Stimulated activated CD8-positive, alpha-beta memory T cell treated with anti-CD3 and anti-CD28 coated beads, Interleukin-7, amount 100 ng/mL, for 1 hour (primary cell): ENCODE measurements at places on chromosomes 2 and 18.

DNA sequence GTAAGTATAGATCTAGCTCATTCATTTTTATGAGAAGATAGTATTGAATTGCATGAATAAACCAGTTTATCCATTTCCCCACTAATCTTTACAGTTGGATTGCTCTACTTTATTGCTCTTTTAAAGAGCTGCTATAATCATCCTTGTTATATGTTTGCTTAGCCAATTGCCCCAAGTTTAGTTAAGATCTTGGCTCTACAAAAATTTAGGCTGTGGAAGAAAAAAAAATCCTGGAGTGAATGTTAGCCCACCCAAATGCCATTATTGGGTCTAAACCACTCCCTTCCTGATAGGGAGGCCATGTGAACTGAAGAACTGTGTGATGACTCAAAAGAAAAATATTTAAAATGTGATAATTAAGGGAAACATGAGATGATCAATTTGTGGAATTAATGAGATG, 2.9 kb downstream of the ALS2 start:
- DNase-seq: no peak

GRCh38 chr2:28582595-28582994, 86.7 kb downstream of the PLB1 start:
- DNase-seq: no peak

DNA sequence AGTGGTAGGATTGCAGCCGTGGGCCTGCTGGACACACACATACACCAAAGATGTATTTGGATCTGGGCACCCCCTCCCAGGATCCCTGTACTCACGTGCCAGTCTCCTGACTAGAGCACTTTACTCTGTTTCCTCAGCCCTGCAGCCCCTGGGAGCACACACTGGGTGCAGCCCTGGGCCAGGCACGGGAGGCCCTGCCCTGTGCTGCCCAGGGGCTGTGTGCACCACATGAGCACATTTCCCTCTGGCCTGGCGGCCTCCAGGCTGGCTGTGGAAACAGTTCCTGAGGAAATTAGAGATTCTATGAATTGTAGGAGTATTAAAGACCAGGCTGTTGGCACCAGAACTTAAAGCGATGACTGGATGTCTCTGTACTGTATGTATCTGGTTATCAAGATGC, 45.4 kb downstream of the BCL2L11 start:
- DNase-seq: no peak

DNA sequence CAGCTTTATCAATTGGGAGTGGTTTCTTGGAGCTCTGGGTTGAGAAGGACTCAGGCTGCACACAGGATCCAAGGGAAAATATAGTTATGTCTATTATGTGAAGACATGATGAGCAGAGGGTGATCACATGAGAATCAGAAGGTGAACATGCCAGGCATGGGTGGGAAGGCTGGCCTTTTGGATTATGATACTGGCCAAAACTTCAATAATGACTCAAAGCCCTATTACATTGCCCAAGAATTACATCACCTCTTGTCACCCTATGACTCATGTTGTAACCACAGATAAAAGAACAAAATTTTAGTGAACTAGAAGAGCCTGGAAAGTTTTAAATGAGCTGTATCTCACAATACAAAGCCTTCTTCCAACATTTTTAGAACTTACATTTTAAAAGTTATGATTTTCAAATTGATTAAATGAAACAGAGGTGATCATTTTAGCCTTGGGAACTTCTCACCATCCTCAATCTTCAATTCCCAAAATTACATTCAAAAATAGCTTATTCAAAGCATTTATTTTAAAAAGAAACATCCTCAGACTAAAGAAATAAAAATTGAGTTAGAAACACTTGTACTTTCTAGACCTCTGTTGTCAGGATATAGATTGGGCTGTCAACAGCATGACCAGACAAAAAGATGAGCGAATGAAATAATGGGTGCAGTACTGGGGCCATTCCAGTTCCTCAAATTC, 428.3 kb downstream of the MBD2 start:
- no peak for DNase-seq

GRCh38 chr2:54864727-54865126, 141.3 kb downstream of the EML6 start:
- DNase-seq: no peak

- DNase-seq: no peak
Measured at GRCh38 chr18:54561706-54562267, 29.3 kb upstream of the DYNAP start.

DNA sequence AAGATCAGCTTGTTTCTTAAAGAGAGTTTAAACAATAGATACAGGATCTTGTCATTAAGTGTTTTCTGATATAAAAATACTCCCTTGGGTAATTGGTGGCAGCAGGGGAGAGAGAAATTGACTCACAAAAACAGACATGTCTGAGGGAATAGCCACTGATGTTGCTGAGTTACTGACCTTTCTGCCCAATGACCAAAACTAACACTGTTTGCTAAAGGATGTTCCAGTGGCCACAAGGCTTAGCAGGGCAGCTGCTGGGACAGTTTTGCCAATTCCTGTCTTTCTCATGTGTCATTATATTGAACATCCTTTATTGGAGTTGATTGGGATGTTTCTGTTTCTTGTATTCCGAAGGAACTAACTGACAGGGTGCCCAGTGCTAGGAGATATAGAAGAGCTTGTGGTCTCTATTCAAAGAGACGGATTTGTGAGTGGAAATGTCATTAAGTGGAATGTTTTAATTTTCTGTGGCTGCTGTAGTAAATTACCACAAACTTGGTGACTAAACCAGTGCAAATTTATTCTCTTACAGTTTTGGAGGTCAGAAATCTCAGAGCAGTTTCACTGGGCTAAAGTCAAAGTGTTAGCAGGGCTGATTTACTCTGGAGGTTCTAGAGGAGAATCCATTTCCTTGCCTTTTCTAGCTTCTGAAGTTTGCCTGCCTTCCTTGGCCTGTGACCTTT, 124.8 kb upstream of the RMDN2 start:
- DNase-seq: no peak

DNA sequence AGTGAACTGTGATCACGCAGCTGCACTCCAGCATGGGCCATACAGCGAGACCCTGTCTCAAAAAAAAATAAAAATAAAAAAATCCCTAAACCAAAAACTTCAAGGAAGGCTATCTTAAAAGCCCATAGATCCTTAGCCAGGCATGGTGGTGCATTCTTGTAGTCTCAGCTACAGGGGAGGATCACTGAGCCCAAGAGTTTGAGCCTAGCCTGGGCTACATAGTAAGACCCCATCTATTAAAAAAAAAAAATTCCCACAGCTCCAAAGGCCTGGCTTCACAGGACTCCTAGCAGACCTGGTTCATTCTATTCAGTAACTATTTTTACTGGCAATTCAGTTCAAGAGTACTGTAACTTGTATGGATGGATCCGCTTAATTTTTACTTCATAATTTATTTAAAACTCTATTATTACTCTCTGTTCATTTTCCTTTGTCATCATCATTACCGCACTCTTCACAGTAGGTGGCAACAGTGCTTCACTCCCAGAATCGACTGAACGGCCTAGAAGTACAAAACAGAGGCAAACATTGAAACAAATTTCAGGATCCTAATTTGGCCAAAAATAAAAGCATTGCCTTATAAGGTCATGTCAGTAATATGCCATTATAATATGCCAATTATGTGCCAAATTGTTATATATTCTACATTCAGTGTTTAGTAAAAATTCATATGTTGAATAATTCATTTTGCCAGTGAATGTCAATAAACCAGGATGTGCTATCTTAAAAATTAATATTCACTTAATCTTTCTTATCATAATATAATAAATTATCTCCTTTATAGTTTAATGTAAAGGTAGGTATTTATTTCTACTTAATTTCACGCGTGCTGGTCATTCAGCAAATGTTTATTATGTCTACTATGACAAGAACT, 14.3 kb upstream of the STAM2 start:
- no peak for DNase-seq

DNA sequence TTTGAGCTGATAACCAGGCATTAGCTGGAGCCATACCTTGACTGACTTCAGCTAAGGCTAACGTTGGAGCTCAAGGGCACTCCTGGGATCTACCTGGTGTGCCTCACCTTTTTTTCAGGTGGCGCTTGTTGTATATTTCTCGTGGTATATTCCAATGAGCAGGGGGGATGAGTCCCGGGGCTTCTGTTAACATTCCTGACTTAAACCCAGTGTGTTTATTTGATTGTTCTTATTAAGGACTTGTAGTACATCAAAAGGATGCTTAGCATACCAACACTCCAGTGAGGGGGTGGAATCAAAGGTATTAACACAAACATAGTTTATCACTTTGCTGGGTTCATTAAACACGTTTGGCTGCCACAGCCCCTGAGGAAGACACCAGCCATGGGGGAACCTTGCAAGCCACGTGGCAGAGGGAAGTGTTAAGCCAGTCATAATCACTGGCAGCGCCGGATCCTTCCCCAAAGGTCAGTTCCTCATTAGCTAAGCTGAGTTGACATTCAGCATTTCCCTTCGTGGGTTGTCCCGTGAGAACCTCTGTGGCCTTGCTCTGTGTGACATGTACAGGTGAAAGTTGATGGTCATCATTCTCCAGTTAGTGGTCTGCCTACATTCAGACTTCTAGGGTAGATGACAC, 119.5 kb upstream of the MCFD2 start:
- no peak for DNase-seq

- no peak for DNase-seq
Measured at GRCh38 chr2:113847144-113847543, 42.7 kb upstream of the ACTR3 start.

DNA sequence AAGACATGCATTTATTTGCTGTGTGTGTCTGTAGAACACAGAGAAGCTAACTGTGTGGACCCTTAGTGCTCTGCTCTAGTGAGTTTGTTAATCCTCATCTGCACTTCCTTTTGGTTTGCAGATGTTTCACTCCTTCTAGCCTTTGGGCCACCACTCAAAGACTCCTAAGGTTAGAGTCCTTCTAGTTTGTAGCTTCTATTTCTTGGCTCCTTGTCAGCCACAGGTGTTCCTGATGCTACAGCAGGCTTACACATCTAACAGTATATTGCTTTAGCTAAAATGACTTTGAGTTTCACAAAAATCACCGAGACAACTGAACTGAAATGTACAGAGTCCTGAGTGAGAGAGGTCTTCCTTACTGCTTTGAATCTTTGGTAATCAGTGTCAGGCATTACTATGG, 551.4 kb downstream of the NRXN1 start:
- DNase-seq: no peak

GRCh38 chr2:241902357-241902991, 32.9 kb downstream of the RTP5 start:
- no peak for DNase-seq

GRCh38 chr2:232282508-232283055, 96.0 kb upstream of the ALPP start:
- no peak for DNase-seq

DNA sequence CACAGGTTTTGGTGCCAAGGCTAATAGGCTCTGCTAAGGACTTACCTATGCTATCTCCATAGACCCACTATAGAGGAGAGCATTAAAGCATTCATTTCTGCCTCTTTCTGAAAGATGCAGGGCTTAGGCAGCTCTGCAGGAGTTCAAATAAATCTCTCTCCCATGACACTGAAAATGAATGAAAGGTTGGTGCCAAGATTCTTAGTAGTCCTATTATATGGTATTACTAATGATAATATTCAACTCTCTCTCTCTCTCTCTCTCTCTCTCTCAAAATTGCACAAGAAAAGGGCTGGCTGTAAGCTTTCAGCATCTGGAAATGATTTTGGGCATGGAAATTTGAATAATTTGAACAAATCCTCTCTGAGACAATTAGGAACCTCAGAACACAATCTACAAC, 433.7 kb downstream of the MBD2 start:
- no peak for DNase-seq

GRCh38 chr18:6406075-6406909, 8.4 kb downstream of the L3MBTL4 start:
- DNase-seq: no peak

DNA sequence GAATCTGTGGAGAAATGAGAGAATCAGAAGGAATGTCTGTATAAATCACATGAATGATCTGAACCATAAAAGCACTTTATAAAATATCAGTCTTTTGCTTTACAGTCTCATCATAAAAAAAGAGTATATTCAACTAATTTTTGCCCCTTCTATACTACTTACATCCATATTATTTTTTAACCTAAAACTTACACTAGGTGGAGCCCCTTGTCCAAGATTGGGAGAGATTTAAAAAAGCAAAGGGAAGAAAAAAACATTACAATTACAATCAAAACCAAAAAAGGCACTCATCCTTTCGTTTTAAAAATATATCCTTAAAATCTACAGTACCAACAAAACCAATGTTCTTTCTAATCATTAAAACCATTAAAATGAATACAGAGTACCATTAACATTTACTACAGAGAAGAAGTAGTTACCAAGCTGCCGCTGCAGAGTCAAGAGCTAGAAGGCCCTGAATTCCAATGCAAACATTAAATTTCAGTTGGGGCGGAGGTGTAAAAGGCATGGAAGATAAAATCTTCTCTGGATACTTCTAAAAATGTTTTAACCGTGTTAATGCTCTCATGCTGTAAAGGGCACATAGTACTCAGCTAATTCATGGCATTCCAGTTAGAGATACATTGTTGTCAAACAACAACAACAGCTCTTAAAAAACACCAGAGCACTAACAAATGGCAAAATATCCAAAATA, 56.7 kb upstream of the EPB41L3 start:
- DNase-seq: no peak

DNA sequence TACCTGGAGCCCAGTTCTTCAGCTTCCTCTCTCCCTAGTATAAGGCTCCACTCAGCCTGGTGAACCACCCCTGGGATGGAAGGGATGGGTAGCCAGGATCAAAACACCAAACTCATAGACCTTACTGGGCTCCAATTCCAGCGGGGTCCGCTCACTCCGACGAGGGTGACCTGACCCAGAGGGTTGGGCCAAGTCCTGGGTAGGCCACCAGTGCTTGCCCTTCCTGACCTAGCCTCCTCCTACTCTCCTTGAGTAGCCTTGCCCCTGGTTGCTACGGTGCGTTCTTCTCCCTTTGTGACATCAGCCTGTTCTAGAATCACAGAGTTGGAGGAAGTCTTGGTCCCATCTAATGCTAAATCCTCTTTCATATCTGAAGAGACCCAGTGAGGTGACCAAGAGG, 537 bp upstream of the STAT4 start:
- DNase-seq: no peak

- DNase-seq: no peak
Measured at GRCh38 chr2:193377789-193378188, 1183.1 kb upstream of the TMEFF2 start.

DNA sequence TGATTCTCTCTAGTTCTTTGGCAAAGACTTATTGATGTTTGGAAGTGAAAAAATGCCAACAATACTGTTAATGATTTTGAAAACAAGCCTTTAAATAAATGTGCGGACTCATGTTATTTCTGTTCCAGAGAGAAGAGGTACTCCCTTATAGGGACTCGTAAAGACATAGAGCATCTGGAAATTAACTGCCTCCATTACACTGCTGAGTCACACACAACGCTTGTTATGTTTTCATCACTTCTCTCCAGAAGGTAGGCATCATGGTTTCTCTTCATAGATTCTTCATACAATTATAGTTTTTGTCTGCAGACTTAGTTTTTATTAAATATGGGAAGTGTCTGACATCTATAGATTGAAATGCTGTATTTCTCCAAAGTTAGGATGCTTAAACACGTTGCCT, 302.5 kb upstream of the EPC2 start:
- no peak for DNase-seq

GRCh38 chr18:22563164-22563583, 145.5 kb upstream of the CTAGE1 start:
- DNase-seq: no peak
